ENCODE measurements at places on chromosomes 1 and 21.

DNA sequence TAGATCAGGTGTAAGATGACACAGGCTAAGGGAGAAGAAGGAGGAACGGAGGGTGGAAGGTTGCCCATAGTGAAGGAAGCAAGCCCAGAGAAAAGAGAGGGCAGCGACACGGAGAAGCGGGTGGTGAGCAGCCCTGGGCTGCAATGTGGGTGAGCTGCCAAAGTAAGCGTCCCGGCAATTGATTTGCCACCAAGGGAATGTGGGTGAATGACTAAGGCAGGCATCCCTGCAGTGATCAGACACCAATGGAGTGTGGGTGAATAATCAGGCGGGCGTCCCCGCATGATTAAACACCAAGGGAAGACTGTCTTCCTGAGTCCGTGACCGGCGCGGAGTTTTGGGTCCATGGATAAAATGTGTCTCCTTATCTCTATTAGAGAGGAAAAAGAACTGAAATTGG, 79.6 kb downstream of the UCHL5 start:
- no peak for DNase-seq

- DNase-seq: peak; percentile 92
Measured at GRCh38 chr1:154998818-154999570, 3.6 kb upstream of the ZBTB7B start.

DNA sequence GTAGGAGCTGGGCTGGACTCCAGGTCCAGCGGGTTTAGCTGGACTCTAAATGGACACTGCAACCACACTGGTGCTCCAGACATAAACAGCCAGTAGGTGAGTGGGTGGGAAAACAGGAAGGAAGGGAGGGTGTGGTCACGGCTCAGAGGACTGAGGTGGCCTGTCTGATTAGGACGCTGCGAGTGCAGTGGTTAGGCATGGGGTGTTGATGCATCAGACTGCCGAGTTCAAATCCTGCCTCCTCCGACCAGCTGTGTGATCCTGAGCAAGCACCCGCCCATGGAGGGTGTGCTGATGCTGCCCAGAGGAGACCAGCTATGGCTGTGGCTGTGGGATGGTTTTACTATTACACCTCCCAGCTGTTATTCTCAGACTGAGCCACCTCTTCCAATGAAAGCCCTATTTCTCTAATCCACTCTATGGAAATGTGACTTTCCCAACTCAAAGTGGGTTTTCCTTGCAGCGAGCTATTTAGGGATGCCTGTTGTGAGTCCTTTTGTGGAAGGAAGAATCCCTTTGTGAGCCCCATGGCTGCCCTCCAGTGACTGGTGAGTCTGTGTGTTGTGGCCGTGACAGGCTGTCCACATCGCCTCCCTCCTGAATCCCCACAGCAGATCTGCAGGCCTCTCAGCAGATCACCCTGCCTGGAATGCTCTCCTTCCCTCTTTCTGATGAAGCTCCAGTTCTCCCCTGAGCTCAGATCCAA, 56.6 kb upstream of the EDN2 start:
- DNase-seq: no peak

DNA sequence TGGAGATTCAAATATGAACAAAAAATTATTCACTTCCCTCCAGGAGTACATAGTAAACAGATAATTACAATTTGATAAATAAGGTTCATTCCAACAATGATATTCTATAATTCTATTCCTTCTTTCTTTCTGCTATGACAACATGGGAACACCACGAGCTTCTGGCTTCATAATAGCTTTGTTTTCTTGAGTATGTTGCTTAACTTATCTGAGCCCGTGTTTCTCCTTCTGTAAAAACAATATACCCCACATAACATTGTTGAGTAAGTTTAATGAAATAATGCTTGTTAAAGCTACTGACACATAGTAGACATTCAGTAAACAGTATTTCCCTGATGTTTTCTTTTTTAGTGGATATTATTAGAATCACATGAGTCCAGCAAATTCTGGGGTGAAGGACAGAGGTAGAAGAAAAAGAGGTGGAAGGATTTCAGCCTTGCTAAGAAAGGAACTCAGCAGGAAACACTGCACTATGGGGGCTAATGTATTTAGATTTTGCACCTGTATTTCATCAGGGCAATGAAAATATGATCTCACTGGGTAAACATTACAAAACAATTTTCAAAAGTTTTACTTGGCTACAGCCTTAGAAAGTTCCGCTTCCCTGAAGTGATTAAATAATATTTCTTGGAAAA, 430.8 kb upstream of the C1orf87 start:
- DNase-seq: no peak

- DNase-seq: peak; percentile 47
Measured at GRCh38 chr1:160997323-160998038, 23.5 kb downstream of the F11R start.

- DNase-seq: no peak
Measured at GRCh38 chr1:184082541-184083415, 31.2 kb downstream of the TSEN15 start.

DNA sequence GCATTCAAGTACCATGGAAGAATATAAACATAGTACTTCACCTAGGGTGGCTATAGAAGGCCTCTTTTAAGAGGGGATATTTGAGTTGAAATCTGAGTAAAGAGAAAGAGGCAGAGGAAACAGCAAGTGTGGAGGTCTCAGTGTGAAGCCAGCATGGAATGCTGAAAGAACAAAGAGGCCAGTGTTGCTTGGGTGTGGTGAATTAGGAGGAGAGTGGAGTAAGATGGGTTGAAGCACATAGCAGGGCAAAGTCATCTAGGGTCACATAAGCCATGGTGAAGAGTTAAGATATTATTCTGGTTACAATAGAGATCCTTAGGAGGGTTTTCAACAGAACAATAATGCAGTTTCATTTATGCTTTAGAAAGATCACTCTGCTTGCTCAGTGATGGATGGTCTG, 37.5 kb downstream of the C1orf141 start:
- DNase-seq: no peak

DNA sequence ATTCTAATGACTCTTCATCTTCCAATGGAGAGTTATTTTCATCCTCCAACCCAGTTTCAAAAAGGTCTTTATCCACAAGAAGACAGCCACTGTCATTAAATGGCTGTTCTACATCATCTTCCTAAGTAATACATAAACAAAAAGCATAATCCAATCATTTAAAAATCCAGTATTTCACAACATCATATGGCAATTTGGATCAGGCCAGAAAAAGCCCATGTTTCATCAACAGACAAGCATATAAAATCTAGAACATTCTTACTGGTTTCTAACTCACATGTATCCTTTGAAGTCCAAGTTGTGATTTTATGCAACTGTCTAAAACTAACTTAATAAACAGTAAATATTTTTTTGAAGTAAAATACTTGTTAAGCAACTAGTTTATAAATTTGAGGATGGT, 6.6 kb downstream of the CLSPN start:
- DNase-seq: no peak

GRCh38 chr1:51410568-51411460, 80.5 kb upstream of the TTC39A start:
- no peak for DNase-seq

DNA sequence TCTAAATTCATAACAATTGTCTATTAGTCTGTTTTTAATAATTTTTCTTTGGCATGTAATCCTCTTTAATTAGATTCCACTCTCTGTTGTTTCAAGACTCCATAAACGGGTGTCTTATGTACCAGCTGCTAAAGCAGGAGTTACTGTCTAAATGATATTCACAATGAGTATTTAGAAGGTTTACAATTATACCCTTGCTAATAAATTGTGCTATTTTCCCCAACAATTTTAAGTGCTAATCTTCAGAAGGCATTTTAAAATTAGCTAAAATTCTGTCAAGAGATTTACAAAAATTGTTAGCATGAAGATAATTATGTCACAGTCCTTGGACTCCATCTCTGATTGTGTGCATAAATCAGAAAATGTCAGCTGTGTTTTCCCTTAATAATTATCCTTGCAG, 83.7 kb downstream of the DPYD start:
- DNase-seq: no peak

DNA sequence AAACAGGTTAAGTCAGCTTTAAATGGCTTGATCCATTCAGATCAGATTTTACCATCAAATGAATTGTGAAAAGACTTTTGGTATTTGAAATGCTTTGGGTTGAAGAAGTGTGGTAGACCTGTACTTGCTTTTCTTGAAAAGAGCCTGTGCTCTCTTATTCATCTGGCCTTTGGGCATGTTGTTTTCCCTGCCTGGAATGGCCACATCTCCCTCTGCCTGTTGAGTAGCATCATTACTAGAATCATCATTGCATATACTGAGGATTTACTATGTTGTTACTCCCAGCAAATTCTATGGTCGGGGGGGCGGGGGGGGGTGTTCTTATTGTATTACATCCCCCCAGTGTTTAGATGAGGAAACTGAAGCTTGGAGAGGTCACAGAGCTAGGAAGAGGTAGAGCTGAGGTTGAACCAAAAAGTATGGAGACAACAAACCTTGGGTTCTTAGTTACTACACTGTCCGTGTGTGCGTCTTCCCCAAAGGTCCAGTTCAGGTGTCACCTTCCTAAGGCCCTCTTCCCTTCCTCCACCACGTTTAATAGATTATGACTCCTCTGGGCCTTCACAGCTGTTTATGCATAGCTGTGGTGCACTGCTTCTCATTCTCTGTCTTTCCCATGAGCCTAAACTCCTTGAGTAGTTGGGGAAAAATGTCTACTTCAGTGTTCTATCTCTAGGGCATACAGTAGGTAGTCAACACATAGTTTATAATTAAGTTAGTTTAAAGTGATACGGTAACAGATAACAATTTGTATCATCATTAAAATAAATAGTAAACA, 246.4 kb upstream of the HOOK1 start:
- DNase-seq: no peak

- DNase-seq: no peak
Measured at GRCh38 chr1:16967095-16967575, 13.3 kb downstream of the MFAP2 start.

DNA sequence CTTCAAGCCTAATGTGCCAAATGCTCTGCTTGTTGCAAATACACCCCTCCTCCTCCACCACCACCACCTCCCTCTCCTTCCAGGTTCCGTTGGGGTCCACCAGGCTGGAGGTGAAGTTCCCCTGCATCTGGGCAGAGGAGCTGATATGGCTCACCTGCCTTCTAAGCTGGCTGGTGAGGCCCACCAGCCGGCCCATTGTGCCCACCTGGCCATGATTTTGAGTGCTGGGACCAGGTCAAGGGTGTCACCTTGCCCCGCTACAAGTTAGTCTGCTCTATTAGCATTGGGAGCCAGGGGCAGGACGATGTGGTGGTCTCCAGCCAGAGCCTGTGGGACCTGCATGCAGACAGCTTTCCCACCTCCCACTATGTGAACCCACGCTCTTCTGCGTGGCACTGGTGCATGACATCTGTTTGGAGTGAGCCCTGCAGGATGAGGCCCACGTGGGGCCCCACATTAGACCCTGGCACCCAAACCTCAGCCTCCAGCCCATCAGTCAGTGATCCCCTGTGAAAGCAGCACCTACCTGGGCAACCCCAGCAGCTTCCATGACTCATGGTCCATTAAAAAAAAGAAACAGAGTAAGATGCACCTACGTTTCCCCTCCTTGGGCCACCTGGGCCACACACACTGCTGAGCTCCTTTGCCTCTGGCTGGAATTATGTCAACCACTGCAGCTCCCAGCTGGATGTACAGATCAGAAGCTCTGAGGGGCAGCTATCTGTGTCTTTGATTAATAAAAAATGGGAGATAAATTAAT, 15.6 kb upstream of the CDCP2 start:
- no peak for DNase-seq
